ENCODE measurements at places on chromosomes 4 and X.

DNA sequence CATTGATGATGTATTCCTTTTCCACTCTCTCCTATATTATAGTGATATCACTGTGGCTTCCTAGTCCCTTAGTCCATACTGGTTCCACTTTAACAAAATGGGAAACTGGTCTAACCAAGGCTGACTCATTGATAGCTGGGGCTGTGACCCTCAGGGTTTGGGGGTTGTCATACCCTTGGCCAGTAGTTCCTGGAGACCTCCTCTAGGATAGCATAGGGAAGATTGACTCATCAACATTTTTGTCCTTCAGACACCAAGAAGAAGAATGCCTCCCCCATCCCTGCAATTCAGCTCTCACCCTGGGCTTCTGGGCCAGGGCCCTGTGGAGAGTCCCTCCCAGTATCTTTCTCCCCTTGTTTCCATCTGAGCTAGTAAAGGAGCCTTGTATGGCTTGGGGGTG is 68.8 kb upstream of the PRPS1 start:
- DNase-seq = no peak

- DNase-seq = no peak
These were observed 7.4 kb downstream of the RAB33A start for GRCh38 chrX:130179170-130179569.

DNA sequence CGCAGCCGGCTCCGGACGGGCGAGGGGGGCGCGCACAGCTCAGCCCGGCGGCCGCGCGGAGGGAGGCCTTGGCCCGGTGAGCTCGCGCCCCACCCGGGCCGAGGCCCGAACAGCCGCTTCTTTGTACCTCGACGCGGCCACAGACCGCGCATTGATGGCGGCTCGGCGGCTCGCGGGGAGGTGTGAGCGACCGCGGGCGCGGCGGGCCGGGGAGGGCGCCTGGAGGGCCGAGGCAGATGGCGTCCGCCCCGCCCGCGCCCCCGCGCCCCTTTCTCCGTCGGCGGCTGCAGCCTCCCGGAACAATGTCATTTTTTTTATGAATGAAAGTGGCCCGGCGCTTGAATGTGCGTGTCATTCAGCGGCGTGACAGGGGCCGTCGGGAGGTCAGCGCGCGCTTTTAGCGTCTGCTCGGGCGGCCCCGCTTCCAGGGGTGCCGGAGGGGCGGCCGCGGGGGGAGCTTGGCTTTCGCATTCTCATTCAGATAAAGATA is 1.8 kb downstream of the FGFR3 start:
- no peak for DNase-seq

DNA sequence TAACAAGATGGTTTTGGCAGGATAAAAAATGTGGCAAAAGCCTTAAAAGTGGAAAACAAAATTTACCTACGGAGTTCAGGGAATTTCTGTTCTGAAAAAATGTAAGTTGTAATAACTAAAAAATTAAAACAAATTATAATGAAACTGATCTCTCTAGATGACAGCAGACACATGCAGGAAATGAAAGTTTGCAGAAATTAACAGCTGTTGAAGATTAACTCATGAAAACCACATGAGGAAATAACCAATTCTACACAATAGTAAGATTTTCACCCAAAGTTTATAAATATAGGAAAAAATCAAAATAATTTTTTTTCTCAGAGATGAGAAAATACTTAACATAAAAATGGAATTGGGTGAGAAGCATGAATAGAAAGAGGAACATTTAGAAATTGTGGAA is 47.5 kb upstream of the UGT2B15 start:
- no peak for DNase-seq

- no peak for DNase-seq
These were observed 46.8 kb upstream of the SLC10A4 start for GRCh38 chr4:48436318-48436717.

DNA sequence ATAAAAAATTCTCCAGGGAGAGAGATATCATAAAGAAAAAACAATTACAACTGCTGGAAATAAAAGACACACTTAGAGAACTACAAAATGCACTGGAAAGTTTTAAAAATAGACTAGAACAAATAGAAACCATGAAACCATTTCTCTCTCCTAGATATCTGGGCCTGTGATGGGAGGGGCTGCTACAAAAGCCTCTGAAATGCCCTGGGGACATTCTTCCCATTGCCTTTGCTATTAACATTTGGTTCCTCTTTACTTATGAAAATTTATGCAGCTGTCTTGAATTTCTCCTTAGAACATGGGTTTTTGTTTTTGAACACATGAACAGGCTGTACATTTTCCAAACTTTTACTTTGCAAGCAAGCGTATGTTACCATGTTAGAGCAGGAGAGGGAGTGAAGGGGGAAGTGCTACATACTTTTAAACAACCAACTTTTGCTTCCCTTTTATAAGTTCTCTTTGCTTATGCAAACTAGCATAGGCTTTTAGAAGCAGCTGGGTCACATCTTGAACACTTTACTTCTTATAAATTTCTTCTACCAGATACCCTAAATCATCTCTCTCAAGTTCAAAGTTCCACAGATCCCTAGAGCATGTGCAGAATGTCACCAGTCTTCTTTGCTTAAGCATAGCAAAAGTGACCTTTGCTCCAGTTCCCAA is 47.9 kb upstream of the PACRGL start:
- no peak for DNase-seq

DNA sequence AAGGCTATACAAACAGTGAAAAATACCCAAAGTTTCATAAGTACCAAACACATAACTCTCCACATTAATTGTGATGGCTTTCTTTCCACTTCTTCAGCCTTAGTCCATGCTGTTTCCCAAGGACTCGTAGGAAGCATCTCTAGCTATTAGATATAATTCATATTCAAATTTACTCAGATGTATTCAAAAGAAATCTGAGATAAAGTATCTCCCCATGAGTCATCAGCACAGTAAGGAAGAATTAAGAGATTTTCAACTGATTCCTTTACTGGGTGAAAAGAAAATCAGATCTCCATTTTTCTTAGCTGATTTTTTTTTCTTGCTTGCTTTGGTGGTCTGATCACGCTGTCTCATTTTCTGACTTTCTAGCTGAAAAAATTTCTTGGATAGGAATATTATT is 71.7 kb downstream of the MID1 start:
- DNase-seq = no peak

DNA sequence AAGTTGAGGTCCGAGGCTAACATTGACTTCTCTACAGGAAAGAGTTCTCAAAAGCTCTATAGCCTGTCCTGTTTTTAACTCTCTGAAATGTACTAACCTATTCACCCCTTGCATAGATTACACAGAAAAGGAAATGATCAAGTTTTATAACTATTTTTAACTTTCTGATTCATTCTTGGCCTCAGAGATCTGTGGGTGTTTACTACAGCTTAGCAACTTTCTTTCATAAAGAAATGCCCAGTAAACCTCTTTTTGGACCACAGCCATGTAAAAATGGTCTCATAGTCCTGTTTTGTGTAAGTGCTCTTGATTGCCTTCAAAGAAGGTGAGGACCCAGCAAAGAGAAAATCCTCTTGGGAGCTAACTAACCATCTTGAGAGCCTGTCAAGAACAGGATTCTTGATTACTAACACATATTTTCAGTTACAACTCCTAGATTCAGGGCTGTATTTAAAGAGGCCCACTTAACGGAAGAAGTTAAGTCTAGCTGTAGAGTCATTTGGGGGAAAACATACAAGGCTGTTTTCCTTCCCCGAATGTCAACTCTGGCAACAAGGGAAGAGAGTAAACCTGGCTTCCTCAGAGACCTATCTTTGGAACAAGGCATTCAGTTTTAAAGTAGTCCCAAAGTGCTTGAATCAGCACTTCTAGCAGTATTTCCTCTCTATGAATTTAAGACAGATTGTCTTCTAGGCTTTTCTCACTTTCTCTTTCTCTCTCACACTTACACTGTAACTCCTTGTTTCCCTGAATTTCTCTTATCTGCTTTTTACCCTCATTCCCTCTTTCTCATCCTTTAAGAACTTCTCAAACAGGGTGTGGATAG is 78.2 kb downstream of the IL21 start:
- no peak for DNase-seq

DNA sequence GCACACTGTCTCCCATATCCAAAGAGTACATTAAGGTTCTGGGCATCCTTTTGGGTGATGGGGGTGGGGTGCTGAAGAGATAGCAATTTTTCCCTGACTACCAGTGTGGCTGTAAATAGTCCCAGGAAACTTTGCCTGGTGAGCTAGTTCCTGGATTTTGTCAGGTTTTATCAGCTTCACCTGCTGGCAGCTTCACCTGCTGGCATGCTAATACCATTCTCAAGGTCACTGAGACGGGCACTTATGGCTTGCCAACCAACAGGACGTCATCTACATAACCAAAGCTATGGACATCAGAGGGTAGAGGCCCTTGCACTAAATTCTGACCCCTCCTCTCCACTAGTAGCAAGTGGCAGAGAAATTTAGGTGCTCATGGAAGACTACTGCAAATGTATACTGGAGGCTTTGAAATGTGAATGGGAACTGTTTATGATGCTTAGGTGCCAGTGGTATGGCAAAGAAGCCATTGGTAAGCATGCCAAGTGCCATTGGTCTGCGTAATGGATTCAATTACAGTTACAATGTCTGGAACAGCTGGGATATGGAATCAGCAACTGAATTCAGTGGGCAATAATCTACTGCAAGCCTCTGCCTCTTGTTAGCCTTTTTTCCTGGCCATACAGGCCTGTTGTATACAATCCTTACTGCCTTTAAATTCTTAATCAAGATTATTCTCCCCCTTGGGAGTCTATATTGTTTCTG is 71.6 kb upstream of the SH3RF1 start:
- no peak for DNase-seq

- DNase-seq = no peak
These were observed 9.1 kb downstream of the POU4F2 start for GRCh38 chr4:146647615-146648460.

- DNase-seq = no peak
These were observed 2140.1 kb upstream of the AGA start for GRCh38 chr4:179582164-179582905.

DNA sequence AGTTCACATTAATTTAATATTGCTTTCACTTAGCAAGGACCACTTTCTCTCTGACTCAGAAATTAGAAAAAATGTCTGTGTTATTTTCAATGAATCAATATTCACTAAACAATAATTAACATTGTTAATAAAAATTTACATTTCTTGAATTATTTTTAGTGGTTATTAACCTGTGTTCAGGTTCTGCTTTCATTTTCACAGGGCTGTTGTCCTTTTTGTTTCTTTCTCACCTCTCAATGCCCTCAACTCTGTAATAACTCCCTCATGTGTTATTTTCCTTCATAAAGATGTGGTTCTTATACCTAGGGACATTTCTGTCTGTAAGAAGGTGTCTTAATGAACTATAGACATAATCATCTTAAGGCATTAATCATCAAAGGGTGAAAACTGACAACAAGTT is 43.1 kb upstream of the PRR27 start:
- no peak for DNase-seq

DNA sequence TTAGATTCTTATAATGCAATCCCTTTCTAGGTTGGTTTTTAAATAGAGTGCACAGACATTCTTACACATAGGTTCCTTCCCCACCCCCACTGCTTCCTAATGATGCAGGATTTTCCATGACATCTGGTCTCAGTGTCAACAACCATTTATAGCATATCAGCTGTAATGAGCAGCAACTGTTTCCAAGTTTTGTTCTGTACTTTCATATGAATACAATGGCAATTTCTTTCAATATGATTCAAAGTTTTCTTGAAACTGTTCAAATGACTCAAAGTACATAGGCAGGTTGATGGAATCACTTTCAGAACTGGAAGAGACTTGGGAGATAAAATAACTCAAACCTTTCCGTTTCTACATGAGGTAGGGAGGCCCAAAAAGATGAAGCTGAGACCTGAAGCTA is 220.7 kb downstream of the CAMK2D start:
- DNase-seq = no peak

DNA sequence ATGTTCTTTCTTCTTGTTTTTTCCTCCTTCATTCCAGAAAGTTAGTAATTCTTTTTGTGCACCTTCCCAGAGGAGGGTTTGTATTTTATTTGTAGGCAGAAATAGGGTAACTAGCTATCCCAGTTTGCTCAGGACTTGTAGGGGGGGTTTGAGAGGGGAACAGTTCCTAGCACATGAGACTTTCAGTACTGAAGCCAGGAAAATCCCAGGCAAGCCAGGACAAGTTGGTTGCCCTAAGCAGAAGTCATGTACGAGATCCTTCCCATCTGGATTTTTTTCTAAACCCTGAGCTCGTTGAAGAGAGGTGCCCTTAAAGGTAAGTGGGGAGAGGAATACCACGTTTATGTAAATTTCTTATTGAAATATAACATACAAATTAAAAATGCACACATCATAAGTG is 15.6 kb upstream of the TAB3 start:
- no peak for DNase-seq

DNA sequence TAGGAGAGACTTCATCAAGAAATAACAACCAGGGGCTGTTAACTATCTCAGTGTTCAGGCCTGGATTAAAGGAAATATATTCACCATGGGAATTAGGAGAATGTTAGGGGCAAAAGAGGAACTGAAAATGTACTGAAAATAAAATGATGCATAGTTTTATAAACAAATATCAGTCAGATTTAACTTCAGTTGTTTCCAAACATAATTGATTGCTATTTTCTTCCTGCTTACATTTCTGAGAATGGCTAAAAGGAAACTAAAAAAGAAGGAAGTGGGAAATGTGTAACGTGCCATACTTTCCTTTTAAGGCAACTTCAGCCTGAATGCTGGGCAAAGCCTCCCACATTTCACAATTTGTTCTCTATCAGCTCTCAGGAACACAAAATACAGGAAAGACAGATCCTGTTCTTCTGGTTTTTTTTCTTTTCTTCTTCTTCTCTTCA is 178.1 kb downstream of the MAML3 start:
- DNase-seq = no peak

- no peak for DNase-seq
These were observed 231.5 kb downstream of the PCDH18 start for GRCh38 chr4:137300776-137301175.

GRCh38 chrX:9845578-9845952 is 59.3 kb downstream of the SHROOM2 start:
- no peak for DNase-seq

- no peak for DNase-seq
These were observed 223.7 kb downstream of the QDPR start for GRCh38 chr4:17288151-17288550.

GRCh38 chrX:31268359-31268758 is 196.5 kb upstream of the FTHL17 start:
- DNase-seq = no peak

- no peak for DNase-seq
These were observed 101.9 kb upstream of the MAML3 start for GRCh38 chr4:140255927-140256326.

DNA sequence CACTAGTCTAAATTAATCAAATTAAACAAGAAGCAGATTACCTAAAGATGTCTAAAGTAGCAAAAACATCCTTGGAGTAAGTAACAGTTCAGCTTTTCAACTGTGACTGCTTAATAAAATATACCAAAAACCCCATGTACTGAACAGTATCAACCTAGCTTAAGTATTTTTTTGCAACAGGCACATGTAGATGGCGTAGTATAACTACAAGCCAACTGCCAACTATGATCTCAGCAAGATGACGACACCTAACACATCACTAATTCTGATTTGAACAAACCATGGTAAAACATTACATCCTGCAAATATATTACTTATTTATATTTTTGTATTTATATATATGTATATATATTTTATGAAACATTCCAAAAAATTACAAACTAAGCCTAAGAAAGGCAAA is 24.5 kb downstream of the DHX15 start:
- no peak for DNase-seq

GRCh38 chrX:19760345-19760744 is 127.1 kb downstream of the SH3KBP1 start:
- no peak for DNase-seq

GRCh38 chr4:136691607-136692006 is 840.7 kb downstream of the PCDH18 start:
- DNase-seq = no peak

- no peak for DNase-seq
These were observed 397.5 kb upstream of the PRKX start for GRCh38 chrX:4110964-4111363.

Data from left renal pelvis (tissue), 4 donors.